ENCODE measurements at places on chromosomes 6 and 20. TPM values are rescaled to one million over a fixed set of nuclear protein-coding genes. Genes with fewer than 3 reads are reported as not detected.

VPS52 gene
- 36.0 TPM for total RNA-seq

FAXC gene
- total RNA-seq: 8.0 TPM

GGTLC1 gene
- total RNA-seq: not detected

DPPA5 gene
- not detected for total RNA-seq

TRIM10 gene
- not detected for total RNA-seq

DNA sequence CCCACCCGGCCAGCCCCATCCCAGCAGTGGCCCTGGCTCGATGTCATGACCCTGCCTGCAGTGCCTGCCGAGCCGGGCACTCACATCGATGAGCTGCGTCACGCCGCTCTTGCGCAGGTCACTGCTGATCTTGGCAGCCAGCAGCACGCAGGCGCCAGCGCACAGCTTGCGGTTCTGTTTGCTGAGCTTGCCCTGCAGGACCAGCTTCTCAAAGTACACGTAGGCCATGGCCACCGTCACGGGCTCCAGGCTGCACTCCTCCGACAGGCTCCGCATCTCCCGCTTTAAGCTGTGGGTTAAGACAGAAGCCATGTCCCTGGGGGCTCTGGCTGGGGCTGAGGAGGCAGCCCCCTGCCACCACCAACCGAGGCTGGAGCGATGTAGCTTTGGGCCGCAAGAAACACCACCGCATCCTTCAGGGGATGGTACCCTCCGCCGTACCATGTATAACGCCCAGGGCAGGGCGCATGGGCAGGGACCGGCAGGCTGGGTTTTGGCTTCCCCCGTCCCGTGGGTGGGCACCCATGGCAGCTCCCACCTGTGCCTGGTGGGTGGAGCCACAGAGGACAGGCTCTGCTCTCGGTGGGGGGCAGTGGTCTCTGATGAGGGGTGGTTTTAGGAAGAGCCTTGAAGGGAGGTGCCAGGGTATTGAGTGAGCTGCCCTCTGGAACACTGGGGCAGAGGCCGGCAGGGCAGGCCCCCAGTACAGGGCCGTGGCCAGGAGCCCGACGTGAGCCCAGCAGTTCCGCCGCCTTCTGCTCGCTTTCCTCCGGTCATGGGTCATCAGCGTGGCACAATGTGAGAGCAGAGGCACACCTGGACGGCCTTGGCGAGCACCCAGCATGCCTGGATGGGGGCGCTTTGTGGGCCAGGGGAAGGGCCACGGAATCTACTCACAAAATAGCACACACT, 4.5 kb downstream of the RPS21 start:
- no peaks in the 10 kb centered on the region for H3K27me3 ChIP-seq
- H3K4me1 ChIP-seq: peaks cover 20% of the 10 kb centered on the region
- H3K4me3 ChIP-seq: no peak overlapping the region

- no peak overlapping the region for H3K4me3 ChIP-seq
- peak overlapping the region; percentile 72 for H3K27ac ChIP-seq
These were observed 51.5 kb downstream of the COL19A1 start for GRCh38 chr6:69917834-69918233.

GRCh38 chr6:37368961-37369320, 15.2 kb downstream of the RNF8 start:
- no peak overlapping the region for H3K4me3 ChIP-seq
- peaks cover 61% of the 10 kb centered on the region for H3K4me1 ChIP-seq
- H3K36me3 ChIP-seq: peaks cover 7% of the 10 kb centered on the region

- no peak overlapping the region for H3K27ac ChIP-seq
- H3K36me3 ChIP-seq: no peaks in the 10 kb centered on the region
- no peaks in the 10 kb centered on the region for H3K4me1 ChIP-seq
- no peak overlapping the region for H3K4me3 ChIP-seq
- no peak for DNase-seq
- H3K27me3 ChIP-seq: peaks cover 2% of the 10 kb centered on the region
These were observed 63.2 kb downstream of the SEL1L2 start for GRCh38 chr20:13927171-13927570.

DNA sequence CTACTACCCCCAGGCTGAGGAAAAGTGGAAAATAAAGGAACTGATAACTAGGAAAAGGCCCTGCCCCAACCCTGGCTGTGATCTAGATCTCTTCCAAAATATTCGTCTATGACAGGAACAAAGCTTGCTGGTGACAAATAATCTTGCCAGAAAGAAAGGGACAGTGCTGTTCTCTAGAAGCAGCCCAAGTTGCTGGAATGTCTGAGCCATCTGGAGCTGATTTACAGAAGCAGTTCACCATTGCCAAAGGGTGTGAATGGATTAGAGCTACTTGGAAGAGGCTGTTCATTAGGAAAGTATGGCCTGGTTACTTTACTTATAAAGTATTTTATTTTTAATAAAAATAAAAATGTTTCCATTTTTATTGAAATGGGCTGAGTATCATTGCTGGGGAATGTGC, 146.3 kb downstream of the EPM2A start:
- no peak overlapping the region for H3K27ac ChIP-seq
- DNase-seq: no peak
- no peaks in the 10 kb centered on the region for H3K36me3 ChIP-seq
- H3K4me3 ChIP-seq: no peak overlapping the region

DNA sequence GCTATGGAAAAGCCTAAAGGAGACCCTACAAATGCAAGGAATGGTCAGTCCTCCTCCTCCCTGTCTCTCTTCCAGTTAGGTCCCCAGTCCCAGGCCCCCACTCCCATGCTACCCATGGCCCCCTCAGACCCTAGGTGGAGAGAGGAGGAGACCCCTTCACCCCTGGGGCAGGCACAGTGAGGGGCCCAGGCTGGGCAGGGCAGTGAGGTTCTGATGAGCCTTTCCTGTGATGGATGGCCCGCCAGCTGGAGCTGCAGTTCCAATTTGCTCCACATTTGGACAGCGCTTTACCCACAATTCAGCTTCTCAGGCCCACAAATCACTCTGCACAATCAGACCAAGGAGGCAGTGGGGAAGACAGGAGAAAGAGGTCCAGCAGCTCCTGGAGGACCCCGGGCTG, 37.3 kb upstream of the MLN start:
- peaks cover 35% of the 10 kb centered on the region for H3K4me1 ChIP-seq
- H3K27me3 ChIP-seq: peaks cover 2% of the 10 kb centered on the region
- DNase-seq: no peak
- peak overlapping the region; percentile 8 for H3K27ac ChIP-seq
- no peaks in the 10 kb centered on the region for H3K36me3 ChIP-seq

DNA sequence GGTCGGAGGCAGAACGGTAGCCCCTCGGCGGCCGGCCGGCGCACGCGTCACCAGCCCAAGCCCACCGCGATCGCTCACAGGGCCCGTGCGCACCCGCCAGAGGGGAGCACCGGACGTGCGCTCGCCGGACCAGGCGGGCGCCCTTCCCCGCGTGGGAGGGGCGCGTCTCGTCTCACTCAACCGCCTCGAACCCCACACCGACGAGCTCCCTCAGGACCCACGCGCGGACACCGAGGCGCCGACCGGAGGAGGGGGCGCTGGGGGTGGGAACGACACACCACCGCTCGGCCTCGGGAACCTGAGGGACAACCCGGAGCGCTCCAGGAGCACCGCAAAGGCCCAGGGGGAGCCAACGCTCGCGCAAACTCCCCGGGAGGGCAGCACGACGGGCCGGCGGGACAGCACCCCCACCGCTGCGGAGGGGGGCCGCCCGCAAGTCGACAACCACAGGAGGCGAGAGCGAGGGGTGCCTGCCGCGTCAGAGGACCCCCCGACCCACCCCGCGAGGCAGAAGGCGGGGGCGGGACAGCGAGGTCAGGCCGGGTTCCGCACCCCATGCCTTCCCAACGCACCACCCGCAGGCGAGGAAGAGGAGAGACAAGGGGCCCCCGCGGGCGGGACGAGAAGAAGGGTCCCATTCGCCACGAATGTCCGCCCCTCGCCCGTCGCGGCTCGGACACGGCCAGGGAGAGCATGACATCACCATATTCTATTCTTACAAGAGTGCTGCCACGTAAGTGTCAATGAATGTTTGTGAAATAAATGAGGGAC, 512.7 kb upstream of the ZNF337 start:
- peak; percentile 84 for DNase-seq
- H3K27ac ChIP-seq: no peak overlapping the region
- peaks cover 3% of the 10 kb centered on the region for H3K4me1 ChIP-seq

DNA sequence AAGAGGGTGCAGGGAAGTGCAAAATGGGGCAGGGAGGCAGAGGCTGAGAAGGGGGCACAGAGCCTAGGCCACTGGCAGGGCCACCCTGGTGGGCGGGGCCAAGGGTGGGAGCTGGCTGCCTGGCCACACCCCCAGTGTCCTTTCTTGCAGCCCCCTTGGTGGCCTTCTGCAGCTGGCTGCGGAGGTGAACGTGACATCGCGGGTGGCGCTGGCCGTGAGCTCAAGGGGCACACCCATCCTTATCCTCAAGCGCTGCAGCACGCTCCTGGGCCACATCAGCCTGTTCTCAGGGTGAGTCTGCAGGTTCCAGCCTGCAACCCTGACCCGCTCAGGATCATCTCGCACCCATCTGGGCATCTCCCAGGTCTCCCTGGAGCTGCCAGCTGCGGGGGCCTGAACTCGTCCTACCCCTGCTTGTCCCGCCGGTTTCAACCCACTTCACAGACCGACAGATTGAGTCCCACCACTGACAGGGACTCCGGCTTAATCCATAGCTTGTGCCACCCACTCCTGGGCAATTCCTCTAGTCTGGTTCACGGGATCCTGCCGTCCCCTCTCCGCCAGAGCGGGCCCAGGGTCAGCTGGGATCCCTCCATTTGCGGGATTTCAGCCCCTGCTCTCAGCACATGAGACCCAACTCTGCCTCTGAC, 6.2 kb downstream of the BPIFB3 start:
- peak; percentile 77 for DNase-seq
- peaks cover 28% of the 10 kb centered on the region for H3K27me3 ChIP-seq
- H3K4me3 ChIP-seq: no peak overlapping the region
- no peak overlapping the region for H3K27ac ChIP-seq
- H3K4me1 ChIP-seq: no peaks in the 10 kb centered on the region
- no peaks in the 10 kb centered on the region for H3K36me3 ChIP-seq

- H3K27ac ChIP-seq: no peak overlapping the region
- H3K4me1 ChIP-seq: peaks cover 8% of the 10 kb centered on the region
- H3K27me3 ChIP-seq: peaks cover 43% of the 10 kb centered on the region
- no peak for DNase-seq
- no peak overlapping the region for H3K4me3 ChIP-seq
These were observed 42.6 kb upstream of the IL17A start for GRCh38 chr6:52143551-52143950.

GRCh38 chr6:101268541-101268940, 125.0 kb upstream of the GRIK2 start:
- no peaks in the 10 kb centered on the region for H3K4me1 ChIP-seq
- H3K36me3 ChIP-seq: peaks cover 4% of the 10 kb centered on the region
- DNase-seq: no peak
- H3K27me3 ChIP-seq: no peaks in the 10 kb centered on the region

DNA sequence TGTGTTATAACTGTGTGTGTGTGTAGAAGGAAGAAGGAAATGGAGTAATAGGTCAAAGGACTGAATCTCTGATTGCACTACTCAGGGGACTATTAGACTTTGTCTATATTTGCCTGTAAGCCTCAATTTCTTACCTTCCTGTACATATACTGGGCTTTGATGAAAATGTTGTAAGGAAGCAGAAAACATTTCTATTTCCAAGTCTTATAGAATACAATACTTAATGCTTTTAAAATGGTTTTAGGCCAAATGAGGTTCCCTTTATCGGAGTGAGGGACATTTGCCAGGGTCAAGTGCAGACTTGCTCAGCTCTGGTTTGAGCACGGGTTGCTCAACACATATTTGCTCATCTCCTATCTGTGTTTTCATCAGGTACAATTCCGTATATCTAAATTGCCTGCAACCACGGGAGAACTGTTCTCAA, 28.3 kb downstream of the MEP1A start:
- no peaks in the 10 kb centered on the region for H3K27me3 ChIP-seq
- DNase-seq: no peak
- no peak overlapping the region for H3K4me3 ChIP-seq
- no peak overlapping the region for H3K27ac ChIP-seq

DNA sequence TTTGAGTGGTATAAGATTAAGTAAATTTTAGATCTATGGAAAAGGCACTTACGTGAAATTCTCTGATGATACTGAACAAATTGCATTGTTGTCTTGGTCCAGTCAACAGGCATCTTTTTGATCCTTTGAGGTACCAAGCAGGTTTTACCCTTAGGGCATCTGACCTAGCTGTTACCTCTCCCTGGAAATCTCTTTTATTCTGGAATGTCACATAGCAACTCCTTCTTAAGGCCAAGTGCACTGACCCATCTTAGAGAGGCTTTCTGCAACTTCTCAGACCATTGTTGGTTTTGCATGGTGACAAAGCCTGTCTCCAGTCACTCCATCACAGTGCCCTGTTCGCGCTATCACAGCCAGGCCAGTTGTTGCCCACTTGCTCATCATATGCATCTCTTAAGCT, 42.0 kb downstream of the TPD52L1 start:
- H3K27me3 ChIP-seq: no peaks in the 10 kb centered on the region
- H3K4me1 ChIP-seq: peaks cover 61% of the 10 kb centered on the region
- no peaks in the 10 kb centered on the region for H3K36me3 ChIP-seq
- H3K27ac ChIP-seq: no peak overlapping the region
- DNase-seq: no peak

All from chondrocyte (in vitro differentiated cells).